Right lung (tissue), 10 donors: ENCODE measurements at places on chromosomes 13 and 19. TPM values are rescaled to one million over a fixed set of nuclear protein-coding genes. Genes with fewer than 3 reads are reported as not detected.

DNA sequence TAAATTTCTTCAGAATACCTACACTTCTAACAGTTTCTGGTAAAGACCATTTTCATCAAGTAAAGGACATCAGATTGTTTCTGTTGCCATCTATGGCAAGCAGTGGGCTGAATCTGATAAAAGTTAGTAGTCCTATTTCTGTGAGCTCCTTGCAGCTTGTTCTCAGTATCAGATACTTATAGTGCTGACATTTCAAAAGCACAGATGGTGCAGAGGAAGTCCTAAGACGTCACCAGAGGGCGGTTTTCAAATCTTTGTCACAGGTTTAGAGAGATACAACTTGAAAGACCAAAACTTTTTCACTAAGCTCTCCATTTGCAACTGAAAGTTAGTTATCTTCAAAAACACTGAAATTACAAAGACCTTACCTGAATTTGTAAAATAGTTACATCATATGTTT lies 719.8 kb downstream of the SLITRK1 start:
- DNase-seq: no peak

DNA sequence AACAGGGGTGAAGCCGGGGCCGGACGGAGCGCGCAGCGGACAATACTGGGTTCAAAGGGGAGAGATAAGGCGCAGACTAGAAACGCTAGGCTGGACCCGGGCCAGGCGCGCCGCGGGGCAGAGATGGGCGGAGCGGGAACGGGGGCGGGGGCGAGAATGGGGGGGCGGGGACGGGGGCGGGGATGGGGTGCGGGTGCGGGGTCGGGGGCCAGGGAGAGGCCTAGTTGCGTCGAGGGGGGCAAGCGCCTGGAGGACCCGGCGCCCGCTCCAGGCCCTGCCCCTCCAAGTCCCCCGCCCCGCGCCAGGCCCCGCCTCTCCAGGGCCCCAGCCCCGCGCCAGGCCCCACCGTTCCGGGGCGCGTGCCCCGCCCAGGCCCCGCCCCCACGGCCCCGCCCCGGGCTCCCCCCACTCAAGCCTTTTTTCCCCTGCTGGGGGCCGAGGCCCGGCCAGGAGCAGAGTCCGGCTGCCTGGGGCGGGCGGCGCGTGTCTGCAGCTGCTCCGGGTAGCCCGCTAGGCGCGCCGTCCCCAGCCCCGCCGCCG lies at the start of gene CERS4:
TSS of gene CERS4 (plus strand) at position 449 of the 540 bp plus-strand sequence. CDS start 41,707 bp downstream, outside the sequence.
- peak; percentile 76 for DNase-seq

ZNF415 gene
- 21.3 TPM for polyA plus RNA-seq

DNA sequence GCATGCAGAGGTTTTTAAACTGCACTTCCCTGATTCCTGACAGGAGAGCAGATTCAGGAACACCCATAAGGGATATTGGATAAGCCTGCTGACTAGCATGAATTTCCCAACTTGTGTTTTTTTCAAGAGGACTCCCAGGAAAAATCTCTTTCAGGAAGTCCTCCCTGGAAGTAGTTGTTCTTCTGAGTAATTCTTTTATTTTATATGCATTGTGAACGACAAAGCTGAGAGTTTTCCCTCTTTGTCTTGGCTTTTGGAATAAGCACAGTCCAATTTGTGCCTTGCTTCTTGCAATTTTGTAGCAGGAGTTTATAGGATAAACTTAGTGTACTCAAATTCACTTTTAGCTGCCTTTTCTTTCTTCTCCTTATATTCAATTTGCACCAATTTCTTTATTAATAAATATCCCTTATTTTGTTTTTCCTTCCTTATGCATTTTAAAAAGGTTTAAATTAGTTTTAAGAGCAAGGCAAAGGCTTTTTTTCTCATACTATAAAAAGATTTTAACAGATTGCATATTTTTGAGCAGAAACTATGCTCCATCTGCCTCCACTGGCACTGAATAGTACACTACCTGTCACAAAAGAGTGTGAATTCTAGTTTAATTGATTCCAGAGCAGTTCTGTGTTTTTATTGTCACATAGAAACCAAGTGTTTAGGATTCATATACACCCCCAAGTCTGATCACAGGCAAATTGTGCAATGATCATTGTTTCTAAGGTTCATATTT lies 543.3 kb upstream of the SPRY2 start:
- no peak for DNase-seq

DNA sequence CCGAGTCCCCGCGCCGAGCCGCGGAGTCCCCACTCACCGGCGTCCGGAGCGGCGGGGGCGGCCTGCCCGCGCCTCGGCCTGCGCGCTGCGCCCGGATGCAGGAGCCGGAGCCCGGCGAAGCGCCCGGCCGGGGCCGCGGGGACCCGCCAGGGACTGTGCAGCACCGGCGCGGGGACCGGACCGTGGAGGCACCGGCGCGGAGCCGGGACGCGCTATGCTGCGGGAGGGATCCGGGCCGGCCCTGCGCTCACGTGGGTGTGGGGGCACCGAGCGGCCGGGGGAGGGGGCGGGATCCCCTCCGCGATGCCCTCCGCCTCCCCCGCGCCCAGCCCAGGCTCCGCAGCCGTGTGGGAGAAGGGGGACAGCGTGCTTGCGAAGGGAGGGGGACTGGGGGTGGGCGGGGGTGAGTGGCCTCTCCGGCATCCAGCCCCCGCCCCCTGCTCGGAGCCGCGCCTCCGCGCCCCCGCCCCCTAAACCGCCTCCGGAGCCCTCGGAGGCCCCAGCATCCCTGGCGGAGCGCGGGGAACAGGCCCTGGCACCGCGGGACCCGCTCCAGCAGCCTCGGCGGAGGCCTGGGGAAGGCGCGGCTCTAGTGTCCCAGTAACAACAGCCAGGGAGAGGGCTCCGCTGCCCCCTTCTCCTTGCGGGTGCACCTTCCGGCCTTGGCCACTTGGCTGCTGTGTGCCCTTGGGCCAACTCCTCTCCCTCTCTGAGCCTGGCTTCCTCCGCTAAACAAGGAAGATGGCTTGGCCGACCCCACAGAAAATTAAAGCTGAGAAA lies at the start of gene SLC1A6:
TSS of gene SLC1A6 (minus strand) at position 389 of the 780 bp plus-strand sequence. CDS start 6,954 bp downstream, outside the sequence.
- DNase-seq: no peak

CBY2 gene
- polyA plus RNA-seq: not detected

GRCh38 chr19:11641244-11641643 lies 44.0 kb downstream of the ZNF627 start:
- no peak for DNase-seq

GRCh38 chr19:38139122-38139521 lies 84.9 kb downstream of the DPF1 start:
- DNase-seq: no peak
